Cerebellum (tissue), 4 donors: ENCODE measurements at places on chromosomes 4 and X. TPM values are rescaled to one million over a fixed set of nuclear protein-coding genes. Genes with fewer than 3 reads are reported as not detected.

VEGFD gene
- 0.27 TPM for total RNA-seq

ENAM gene
- not detected for total RNA-seq

MAOA gene
- total RNA-seq: 11.3 TPM

RAB40AL gene
- total RNA-seq: 1.5 TPM

CABS1 gene
- not detected for total RNA-seq

CXCL11 gene
- total RNA-seq: not detected

INTS12 gene
- total RNA-seq: 20.9 TPM

TIGD4 gene
- 3.7 TPM for total RNA-seq

ARHGAP36 gene
- 0.82 TPM for total RNA-seq

SYNPO2 gene
- 8.8 TPM for total RNA-seq

SSX7 gene
- not detected for total RNA-seq

AKAP14 gene
- total RNA-seq: 2.4 TPM
